NCI-H69 (cell line): ENCODE measurements at places on chromosomes 1 and 21.

DNA sequence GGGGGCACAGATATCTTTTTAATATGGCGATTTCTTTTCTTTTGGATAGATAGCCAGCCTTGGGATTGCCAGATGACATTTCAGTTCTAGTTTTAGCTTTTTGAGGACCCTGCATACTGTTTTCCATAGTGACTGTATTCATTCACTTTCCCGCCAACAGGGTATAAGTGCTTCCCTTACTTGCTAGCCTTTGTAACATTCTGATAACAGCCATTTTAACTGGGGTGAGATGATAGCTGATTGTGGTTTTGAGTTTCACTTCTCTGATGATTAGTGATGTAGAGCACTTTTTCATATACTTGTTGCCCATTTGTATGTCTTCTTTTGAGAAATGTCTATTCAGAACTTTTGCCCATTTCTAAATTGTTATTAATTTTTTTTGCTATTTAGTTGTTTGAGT is 151.9 kb downstream of the NTPCR start:
- DNase-seq, result no peak

DNA sequence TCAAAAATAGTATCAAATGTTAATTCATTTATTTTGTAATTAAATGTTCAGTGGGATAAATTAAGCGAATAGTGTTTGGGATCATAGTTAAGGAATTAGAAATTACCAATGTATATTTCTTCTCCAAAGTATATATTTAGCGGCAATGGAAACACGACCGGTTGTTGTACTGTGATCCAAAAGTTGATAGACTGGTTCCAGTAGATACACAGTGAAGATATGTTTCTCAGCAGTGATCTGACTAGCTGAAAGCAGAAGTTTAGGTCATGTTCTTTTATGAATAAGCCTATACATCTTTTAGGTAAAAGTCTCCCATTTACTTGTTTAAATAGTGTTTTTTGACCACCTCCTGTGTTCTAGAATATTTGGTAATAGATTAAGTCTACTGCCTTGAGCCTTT is 8.8 kb downstream of the USP16 start:
- no peak for DNase-seq

DNA sequence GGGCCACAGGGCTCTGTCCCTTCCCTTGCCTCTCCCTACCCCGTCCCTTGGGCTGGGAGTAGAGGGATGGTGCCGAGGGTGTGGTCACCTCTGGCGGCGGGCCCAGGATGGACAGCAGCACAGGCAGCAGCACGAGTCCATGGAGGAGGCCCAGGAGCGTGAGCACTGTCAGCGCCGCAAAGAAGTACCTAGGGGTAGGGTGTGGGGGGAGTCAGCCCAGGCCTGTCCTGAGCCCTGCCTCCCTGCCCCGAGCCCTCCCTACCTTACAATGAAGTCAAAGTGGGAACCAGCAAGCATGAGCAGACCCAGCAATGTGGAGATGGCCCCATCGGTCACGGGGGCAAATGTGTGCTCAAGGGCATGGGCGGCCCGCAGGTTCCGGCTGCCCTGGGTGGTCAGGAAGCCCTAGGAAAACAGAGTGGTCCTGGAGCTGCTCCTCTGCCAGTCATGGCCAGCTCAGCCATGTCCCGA is 14.7 kb downstream of the BTBD19 start:
- no peak for DNase-seq

DNA sequence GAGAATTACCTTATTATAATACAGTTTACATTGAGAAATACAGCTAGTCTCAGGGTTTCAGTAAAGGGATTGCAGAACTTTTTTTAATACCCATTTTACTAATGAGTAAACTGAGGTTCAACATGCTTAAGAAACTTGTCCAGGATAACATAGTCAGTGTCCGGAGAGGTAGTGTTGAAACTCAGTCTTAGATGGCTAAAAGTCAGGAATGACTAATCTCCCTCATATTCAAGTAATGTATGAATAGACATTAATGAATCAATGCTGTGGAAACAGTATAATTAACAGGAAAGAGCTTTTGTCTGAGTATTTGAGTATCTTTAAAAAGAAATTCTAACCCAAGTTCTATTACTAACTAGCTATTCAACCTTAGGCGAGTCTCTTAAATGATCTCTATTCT is 397.6 kb downstream of the PLA2G4A start:
- DNase-seq, result no peak
